ENCODE measurements at places on chromosomes 7 and 10. TPM values are rescaled to one million over a fixed set of nuclear protein-coding genes. Genes with fewer than 3 reads are reported as not detected.

PPRC1 gene
- 49.7 TPM for total RNA-seq

LRGUK gene
- 0.87 TPM for total RNA-seq

CYP3A5 gene
- 96.8 TPM for total RNA-seq

ATRNL1 gene
- 0.74 TPM for total RNA-seq

MAGI2 gene
- total RNA-seq, result 9.7 TPM

TMEM213 gene
- total RNA-seq, result not detected

GIMAP4 gene
- 49.4 TPM for total RNA-seq

OR2A7 gene
- 3.8 TPM for total RNA-seq

UNC5B gene
- total RNA-seq, result 5.3 TPM

WNT8B gene
- total RNA-seq, result not detected

KLF14 gene
- 2.9 TPM for total RNA-seq

ADRB1 gene
- 14.1 TPM for total RNA-seq

PRSS37 gene
- total RNA-seq, result not detected

GDF2 gene
- not detected for total RNA-seq

SEMA3A gene
- total RNA-seq, result 10.2 TPM

SPDYE1 gene
- not detected for total RNA-seq

PPP1R17 gene
- not detected for total RNA-seq

METTL27 gene
- total RNA-seq, result 1.7 TPM
